ENCODE measurements at places on chromosomes 16 and 17.

DNA sequence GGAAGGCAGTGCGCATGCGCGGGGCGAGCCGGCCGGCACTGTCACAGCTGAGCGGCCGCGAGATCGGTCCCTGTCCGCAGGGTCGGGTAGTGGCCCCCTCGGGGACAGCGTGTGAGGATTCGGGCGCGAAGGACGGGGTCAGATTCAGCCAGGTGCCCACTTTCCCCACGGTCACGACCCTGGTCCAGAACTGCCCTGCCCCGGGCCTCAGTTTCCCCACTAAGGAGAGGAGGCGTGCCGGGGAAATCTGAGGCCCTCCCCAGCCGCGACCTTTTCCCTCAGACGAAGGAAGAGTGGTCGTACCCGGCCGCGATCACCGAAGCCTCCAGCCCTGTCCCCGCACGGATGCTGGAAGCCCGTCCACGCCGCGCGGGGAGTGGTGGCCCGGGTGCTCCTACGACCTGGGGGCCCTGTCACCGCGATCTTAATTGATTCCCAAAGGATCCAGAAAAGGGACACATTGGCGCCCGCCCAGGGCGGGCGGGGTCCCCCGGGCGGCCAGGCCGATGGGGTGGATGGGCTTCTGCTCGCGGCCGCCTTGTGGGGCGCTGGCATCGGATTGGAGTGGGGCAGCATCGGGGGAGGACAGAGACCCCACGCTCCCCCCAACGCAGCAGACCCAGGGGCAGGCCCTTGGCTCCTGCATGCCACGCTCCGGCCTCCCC lies 57.7 kb downstream of the SRL start:
- DNase-seq: no peak

DNA sequence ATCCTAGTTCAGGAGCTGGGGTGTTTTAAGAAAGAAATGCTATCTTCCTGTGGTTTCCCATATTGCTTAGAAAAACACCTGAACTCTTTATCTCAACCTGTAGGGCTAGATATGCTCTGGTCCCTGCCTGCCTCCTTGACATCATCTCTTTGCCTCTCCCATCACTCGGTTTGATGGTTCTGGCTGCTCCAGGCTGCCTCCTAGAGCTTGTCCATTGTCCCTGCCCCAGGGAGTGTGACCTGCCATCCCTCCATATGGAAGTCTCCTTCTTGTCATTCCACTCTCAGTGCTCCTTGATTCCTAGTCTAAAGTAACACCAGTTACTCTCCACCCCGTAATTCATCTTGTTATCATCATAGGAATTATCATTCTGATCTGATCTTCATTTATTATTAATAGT lies 369.0 kb upstream of the EEF2KMT start:
- no peak for DNase-seq

DNA sequence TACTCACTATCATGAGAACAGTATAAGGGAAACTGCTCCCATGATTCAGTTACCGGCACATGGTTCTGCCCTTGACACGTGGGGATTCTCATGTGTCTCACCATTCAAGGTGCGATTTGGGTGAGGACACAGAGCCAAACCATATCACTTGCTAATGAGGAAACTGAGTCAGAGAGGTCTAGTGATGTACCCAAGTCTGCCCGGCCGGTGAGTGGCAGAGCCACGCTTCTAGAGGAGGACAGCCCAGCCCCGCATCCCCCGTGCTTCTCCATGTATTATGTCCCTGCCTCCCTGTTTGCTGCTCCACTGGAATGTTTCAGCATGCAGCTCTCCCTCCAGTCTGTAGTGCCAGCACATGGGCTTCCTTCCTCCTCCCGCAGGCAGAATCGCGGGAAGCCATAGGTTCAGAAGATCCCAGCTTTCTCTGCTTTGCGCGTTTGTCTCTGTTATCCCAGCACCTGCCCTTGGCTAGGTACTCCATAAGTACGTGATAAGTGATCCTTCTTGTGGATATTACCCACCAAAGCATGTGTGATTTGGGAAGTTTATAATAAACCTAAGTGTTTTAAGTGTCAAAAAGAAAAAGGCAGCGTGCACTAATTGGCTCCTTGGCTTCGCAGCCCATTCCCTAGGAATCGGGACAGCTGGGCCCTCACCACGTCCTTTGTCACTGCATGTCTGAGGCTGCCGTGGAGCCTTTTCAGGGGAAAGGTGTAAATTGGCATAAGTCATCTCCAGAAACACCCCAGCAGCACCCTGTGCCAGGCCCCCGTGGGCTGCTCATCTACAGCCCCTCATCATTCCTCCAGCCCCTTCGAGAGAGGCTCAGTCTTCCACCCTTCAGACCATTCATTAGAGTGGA lies 103.8 kb downstream of the CLEC16A start:
- no peak for DNase-seq

DNA sequence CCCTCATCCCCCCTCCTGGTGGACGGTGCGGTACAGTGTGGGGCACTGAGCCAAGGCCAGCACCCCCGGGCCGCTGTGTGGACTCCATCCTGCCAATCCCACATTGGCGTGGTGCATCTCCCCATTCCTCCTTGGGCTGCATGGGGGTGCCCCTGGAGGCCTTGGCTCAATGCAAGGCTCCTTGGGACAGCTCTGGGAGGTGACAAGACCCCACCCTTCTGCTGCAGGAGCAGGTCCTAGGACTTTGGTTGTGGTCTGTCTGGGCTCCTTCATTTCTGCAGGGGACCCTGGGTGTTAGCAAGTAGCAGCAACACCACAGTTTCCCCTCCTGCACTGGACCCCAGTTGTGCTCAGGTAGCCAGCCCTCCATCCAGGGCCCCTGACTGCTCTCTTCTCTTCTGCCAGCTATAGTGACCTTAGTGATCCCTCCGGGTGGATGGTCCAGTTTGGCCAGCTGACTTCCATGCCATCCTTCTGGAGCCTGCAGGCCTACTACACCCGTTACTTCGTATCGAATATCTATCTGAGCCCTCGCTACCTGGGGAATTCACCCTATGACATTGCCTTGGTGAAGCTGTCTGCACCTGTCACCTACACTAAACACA lies 1.3 kb downstream of the PRSS21 start:
- no peak for DNase-seq

GRCh38 chr16:86225905-86226371 lies 284.4 kb upstream of the FOXF1 start:
- no peak for DNase-seq

- DNase-seq: no peak
These were observed 102.9 kb downstream of the NDE1 start for GRCh38 chr16:15752717-15753488.

- DNase-seq: no peak
These were observed 19.6 kb downstream of the SPIRE2 start for GRCh38 chr16:89847940-89848297.

- DNase-seq: peak; percentile 16
These were observed 53.4 kb downstream of the ARSG start for GRCh38 chr17:68344701-68345136.

DNA sequence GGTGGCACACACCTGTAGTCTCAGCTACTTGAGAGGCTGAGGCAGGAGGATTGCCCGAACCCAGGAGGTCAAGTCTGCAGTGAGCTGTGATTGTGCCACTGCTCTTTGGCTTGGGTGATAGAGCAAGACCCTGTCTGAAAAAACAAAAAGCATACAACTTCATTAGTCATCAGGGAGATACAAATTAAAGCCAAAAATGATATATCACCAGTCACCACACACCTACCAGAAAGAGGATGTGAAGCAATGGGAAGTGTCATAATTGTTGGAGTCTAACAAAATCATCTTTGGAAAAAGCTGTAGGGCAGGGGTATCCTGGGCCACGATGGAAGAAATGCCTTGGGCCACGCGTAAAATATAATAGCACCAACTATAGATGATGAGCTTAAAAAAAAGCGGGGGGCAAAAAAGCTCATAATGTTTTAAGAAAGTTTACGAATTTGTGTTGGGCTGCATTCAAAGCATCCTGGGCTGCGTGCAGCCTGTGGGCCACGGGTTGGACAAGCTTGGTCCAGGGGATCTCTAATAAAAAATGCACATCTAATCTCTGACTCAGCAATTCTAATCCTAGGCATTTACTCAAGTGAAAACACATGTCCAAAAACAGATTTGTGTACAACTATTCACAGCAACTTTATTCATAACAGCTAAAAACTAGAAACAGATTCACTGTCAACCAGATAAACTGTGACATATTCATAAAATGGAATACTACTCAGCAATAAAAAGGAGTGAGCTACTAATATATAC lies 65.9 kb downstream of the HIC1 start:
- DNase-seq: no peak

GRCh38 chr17:50547035-50547735 lies at the start of gene SPATA20:
Gene SPATA20 (plus strand): TSS chr17:50547174. CDS start chr17:50547209, 35 bp downstream.
- peak; percentile 72 for DNase-seq

DNA sequence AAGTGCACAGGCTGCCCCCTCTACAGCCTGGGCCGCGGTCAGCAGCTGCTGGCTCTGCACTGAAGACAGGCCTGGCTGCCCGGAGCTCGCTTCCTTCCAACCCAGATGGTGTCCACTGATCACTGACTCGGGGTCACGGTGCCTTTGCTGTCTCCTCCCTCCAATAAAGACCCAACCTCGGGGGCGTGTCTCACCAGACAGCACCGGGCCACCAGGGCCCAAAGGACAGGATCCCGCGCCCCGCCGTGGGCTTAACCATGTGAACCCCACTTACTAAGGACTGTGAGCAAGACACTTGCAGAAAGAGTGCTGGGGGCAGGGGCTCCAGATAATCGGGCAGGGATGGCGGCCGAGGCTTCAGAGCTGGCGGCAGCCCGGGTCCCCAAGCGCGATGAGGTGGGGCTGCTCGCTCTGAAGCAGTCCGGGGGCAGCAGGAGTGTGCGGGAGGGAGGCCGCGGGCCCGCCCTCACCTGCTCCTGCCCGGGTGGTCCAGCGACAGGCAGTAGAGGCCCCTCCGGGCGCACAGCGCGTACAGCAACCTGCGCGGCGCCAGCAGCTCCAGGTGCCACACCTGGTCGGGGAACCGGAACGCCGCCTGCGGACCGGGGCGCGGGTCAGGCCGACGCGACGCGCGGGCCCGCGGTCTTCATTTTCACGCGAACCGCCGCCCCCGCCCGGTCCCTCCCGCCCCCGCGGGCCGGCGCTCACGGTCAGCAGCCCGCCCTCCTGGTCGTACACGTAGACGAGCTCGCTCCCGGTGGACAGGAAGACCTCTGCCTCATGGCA lies 502 bp downstream of the FAAP100 start:
- DNase-seq: no peak

GRCh38 chr16:85612801-85613603 lies at the start of gene GSE1:
Gene GSE1 (plus strand): TSS chr16:85613322. CDS start chr16:85613392, 70 bp downstream.
- peak; percentile 84 for DNase-seq

- DNase-seq: no peak
These were observed 10.0 kb upstream of the RPL13 start for GRCh38 chr16:89550421-89551007.

- DNase-seq: peak; percentile 23
These were observed 1.0 kb upstream of the CKLF start for GRCh38 chr16:66551348-66551759.

DNA sequence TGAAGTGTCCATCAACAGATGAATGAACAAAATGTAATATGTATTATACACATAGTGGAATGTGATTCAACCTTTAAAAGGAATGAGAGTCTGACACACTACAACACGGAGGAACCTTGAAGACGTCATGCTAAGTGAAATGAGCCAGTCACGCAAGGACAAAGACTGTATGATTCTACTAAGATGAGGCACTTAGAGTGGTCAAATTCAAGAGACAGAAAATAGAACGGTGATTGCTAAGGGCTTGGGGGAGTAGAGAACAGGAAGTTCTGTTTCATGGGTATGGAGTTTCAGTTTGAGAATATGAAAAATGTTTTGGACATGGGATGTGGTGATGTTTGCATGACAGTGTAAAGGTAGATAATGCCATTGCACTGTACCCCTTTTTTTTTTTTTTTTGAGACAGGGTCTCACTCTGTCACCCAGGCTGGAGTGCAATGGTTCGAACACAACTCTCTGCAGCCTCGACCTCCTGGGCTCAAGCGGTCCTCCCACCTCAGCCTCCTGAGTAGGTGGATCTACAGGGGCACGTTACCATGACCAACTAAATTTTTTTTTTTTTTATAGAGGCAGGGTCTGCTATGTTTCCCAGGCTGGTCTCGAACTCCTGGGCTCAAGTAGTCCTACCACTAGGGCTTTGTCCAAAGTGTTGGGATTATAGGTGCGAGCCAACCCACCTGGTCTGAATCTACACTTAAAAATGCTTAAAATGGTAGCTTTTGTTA lies 2.9 kb upstream of the CCDC102A start:
- no peak for DNase-seq

DNA sequence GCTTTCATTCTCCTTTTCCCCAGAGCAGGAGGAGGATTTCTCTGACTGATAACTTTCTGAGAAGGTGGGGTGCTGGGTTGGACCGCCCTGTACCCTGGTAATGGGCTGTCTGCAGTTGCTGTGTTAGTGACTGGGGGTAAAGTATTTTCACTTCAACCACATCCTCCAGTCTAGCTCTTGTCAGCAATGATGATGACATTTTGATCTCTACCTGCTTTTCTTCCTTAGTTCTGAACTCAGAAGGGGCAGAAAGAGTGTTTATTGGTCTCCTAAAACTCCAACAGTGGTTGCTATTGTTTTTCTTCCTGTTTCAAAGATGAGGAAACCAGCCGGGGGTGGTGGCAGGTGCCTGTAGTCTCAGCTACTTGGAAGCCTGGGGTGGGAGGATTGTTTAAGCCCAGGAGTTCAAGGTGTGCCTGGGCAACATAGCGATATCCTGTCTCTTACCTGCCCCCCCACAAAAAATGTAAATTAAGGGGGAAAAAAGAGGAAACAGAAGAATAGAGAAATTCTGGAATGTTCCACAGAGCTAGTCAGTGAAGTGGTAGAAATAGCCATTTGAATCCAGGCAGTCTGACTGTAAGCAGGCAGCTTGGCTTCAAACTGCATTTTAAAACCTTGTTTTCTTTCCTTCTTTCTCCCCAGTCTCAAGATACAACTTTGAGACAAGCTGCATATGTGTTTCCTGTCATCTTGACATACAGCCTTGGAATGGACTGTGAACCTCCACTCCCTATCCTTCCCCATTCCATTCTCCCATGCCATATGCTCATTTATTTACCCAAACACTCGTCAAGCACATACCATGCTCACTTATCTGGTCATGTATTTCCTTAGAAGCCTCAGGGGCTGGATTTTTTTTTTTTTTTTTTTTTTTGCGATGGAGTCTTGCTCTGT lies 3.3 kb upstream of the N4BP1 start:
- DNase-seq: peak; percentile 30

DNA sequence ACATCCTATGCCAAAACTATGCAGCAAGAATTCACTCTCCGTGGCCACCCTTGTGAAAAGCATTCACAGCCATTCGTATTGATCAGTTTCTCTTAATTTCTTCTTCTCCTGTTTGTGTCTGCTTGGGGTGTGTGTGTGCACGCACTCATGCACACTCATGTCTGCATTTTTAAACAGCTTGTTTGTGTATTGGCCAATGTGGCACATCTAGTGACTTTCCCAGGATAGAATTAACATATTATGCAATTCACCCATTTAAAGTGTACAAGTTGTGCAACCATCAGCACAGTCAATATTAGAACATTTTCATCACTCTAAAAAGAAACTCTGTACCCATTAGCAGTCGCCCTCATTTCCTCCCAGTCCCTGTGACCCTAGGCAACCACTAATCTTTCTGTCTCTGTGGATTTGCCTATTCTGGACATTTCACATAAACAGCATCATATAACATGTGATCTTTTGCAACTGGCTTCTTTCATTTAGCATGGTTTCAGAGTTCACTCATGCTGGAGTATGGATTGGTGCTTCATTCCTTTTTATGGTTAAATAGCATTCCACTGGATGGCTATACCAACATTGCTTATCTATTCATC lies 20.1 kb downstream of the IRX3 start:
- DNase-seq: peak; percentile 79

- DNase-seq: no peak
These were observed 177.3 kb downstream of the CPPED1 start for GRCh38 chr16:12626411-12626810.
